CMK (cell line): ENCODE measurements at places on chromosomes 5 and 9.

- DNase-seq = no peak
Observed at GRCh38 chr9:20597862-20598261, 24.4 kb downstream of the MLLT3 start.

DNA sequence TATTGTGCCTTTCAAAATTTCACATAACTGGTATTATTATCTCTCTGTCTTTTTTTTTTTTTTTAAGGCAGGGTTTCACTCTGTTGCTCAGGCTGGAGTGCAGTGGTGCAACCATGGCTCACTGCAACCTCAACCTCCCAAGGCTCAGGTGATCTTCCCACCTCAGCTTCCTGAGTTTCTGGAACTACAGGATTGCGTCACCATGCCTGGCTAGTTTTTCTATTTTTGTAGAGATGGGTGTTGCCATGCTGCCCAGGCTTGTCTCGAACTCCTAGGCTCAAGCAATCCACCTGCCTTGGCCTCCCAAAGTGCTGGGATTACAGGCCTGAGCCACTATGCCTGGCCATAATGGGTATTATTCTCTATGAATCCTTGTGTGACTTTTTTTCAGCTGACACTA, 402.3 kb upstream of the SMARCA2 start:
- no peak for DNase-seq

- no peak for DNase-seq
Observed at GRCh38 chr5:146051678-146052077, 53.7 kb downstream of the PLAC8L1 start.

GRCh38 chr9:117344892-117345660, 69.8 kb downstream of the ASTN2 start:
- DNase-seq = no peak

GRCh38 chr5:117077142-117077541, 502.5 kb upstream of the SEMA6A start:
- no peak for DNase-seq

DNA sequence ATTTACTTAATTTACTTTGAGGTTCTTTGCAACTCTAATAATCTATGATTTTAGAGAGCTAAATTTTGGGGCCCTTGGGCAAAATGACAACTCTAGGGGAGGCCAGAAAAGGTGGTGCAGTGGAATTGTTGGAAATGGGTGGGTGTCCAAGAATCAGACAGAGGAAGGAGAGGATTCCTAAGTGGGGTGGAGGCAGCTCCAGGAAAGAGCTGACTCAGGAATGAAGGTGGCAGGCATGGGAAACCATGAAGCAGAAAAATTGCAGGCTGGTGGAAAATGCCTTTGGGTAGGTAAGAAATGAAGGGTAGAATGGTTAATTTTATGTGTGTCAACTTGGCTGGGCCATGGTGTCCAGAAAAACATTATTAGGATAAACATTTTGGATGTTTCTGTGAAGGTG, 248.5 kb upstream of the TUT7 start:
- no peak for DNase-seq

DNA sequence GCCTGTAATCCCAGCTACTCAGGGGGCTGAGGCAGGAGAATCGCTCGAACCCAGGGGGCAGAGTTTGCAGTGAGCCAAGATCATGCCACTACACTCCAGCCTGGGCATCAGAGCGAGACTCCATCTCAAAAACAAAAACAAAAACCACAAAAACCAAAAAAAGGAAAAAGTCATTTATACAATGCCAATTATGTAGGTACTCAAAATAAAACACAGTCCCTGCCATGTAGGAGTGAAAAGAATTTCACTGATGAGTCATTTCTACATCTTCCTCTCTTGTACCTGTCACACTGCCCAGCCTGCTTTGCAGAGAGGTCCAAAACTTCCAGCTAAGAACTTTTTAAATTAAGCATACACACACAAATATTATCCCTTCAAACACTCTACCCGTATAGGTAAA, 215.8 kb downstream of the EPB41L4A start:
- no peak for DNase-seq

- no peak for DNase-seq
Observed at GRCh38 chr9:114088571-114089170, 10.4 kb downstream of the KIF12 start.

DNA sequence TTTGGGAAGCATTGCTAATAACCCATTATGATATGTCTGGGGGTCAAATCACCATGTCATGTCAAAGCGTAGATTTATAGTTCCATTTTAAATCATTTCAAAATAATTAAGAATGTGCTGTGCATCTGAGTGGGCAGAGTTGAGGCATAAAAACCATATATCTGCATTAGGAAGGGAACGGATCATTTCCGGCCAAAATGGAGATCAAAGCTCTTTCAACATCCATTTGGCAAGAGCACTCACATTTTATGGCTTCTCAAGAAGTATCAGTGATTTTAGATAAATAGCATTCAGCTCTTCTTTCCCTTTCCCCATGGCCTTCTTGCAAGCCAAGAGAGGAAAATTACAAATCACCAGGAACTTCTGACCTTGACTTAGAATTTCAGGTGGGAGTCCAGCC, 89.9 kb downstream of the HSPA4 start:
- DNase-seq = no peak

GRCh38 chr9:33230756-33231622, 9.0 kb upstream of the SPINK4 start:
- no peak for DNase-seq

DNA sequence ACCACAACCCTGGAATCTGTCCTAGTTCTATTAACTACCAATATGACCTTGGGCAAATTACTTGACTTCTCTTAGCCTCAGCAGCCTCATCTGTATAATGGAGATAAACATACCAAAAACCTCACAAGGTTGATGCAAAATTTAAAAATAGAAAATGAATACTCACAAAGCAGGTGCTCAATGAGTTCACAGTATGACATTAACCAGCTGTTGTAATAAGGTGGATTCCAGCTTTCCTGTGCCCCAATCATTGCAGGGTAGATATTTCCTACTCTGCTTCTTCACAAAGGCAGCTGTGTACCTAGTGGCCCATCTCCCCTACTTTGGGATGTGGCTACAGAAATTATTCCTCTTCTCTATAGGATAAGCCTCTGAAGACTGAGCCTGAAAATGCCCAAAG, 8.8 kb downstream of the HTR4 start:
- no peak for DNase-seq

GRCh38 chr5:170183816-170184687, 48.7 kb upstream of the C5orf58 start:
- DNase-seq = peak; percentile 11

DNA sequence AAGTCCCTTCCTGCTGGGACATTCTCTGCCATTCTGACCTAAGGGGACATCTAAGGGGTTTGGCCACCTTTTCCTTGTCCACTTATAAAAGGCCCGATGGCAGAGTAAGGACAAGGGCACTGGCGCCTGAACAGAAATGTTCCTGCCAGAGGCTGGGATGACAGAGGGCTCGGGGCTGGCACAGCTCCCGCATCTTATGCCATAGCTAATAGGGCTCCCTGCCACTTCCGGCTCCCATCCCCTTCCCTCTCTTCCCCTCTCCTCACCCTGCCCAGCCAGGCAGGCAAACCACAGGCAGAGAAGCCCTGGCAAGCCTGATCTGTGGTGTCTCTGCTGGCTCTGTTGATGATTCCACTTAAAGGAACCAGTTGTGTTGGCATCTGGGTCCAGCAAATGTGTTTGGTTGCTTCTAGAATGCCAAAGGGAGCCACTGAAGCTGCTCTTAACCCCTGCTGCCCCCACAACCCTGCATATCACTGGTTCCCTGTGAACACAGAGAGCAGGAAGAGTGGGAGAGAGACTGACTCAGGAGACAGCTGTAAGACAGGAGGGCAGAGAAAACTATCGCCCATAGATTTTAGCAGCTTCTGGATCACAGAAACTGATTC, 18.4 kb upstream of the ADRA1B start:
- no peak for DNase-seq

- no peak for DNase-seq
Observed at GRCh38 chr5:138737494-138738265, 15.5 kb upstream of the CTNNA1 start.

DNA sequence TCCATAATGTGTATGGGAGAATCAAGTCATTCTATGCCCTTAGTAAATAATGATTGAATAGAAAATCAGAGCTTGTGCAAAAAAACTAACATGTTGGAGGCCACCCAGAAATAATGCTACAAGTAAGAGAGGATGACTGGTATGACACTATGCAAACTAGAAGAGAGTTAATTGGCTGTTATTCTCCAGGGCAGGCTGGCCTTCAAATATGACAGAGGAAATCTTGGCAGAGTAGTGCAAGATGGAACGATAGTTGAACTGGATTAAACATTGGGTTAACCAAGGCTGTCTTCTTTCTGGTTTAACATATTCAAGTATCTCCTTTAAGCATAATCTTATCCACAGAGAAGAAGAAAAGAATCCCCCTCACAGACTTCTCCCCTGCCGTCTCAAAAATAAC, 196.1 kb downstream of the MPDZ start:
- DNase-seq = no peak

DNA sequence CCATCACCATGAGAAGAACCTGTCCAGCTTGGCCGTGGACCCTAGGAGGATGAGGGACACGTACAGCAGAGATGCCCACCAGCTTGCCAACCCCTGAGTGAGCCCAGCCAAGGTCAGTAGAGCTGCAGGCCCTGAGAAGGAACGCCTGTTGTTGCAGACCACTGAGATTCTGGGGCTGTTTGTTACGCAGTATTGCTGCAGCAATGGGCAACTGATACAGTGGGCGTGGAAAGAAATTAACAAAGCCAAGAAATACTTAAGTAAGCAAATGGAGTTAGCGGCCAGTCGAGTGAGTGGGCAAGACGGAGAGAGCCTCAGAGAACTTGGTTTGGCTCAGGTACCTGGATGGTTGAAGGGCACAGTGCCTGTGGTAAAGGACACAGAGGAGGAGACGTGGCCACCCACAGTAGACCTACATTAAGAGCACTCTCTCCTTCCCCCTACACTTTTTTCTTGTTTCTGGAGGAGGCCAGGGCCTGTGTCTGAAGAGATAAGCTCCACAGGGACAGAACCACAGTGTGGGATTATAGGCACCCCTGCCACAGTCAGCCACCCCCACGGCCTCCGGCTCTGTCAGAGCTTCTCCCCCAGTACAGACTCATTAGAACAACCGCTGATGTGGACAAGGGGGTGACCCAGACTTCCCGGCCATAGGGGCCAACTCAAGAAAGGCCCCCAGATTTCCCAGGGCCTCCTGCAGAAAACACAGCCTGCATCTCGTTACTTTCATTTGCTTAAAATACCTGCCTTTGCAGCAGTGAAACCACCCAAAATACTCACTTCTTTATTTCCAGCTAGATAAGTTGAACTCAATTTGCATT, 40.1 kb upstream of the GRHPR start:
- no peak for DNase-seq

- no peak for DNase-seq
Observed at GRCh38 chr5:91177639-91178038, 205.5 kb downstream of the ARRDC3 start.

DNA sequence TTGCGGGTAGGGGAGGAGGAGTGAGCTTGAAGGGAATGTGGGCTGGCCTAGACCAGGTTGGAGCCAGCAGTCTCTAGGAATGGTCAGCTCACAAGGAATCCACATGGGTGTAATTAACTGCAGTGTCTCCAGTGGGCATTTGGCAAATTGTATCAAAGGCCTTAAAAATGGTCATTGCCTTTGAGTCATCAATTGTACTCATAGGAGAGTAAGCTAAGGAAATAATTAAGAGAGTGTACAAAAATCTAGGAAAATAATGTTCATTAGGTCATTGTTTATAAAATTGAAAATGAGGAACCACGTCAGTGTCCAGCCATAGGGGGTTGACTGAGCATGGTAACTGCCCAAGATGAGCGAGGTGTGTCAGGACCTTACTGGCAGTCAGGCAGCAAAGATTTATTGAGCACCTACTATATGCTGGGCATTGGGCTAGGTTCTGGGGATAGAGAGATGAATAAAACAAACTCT, 29.8 kb upstream of the RPL26L1 start:
- DNase-seq = no peak

GRCh38 chr5:39302472-39302871, 61.8 kb downstream of the C9 start:
- DNase-seq = no peak

GRCh38 chr5:168408561-168409305, 77.5 kb upstream of the RARS1 start:
- no peak for DNase-seq

GRCh38 chr5:116859666-116860320, 285.2 kb upstream of the SEMA6A start:
- no peak for DNase-seq

- DNase-seq = no peak
Observed at GRCh38 chr9:93308158-93308602, 124.2 kb downstream of the WNK2 start.

GRCh38 chr5:115657881-115658233, 32.0 kb upstream of the TMED7 start:
- DNase-seq = no peak

- DNase-seq = no peak
Observed at GRCh38 chr5:169716287-169716686, 79.2 kb downstream of the DOCK2 start.

- no peak for DNase-seq
Observed at GRCh38 chr5:124927735-124928134, 181.3 kb upstream of the ZNF608 start.

- DNase-seq = no peak
Observed at GRCh38 chr5:36985387-36985786, 108.8 kb downstream of the NIPBL start.

GRCh38 chr5:81717860-81718259, 33.0 kb downstream of the SSBP2 start:
- DNase-seq = no peak

- DNase-seq = no peak
Observed at GRCh38 chr5:180596115-180596667, 4.9 kb upstream of the SCGB3A1 start.

- no peak for DNase-seq
Observed at GRCh38 chr9:13513716-13514444, 234.4 kb upstream of the MPDZ start.

DNA sequence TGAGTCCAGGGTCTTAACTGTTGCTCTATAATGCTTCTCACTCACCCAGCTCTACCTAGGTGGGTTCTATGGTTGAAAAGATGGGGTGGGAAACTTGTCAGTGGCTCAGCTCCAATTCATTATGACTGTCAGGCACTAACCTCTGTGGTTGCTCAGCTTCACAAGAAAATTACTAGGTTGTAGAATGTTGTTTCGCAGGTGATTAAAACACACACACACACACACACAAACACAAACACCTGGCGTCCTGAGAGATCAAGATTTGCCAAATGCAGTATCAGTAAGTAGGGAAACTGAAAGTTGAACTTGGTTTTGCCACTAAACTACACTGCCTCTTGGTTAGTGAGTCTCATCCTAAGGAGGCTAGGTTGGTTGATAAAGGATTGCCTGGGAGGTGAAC, 2.8 kb downstream of the MCCC2 start:
- no peak for DNase-seq

GRCh38 chr5:43244823-43245565, 53.0 kb downstream of the NIM1K start:
- no peak for DNase-seq

GRCh38 chr5:81486711-81487110, 92.8 kb upstream of the ACOT12 start:
- no peak for DNase-seq

GRCh38 chr9:120891884-120892747, 15.1 kb upstream of the PHF19 start:
- DNase-seq = no peak

- DNase-seq = no peak
Observed at GRCh38 chr5:171310212-171310818, 1.3 kb downstream of the TLX3 start.

GRCh38 chr5:173103411-173103810, 40.9 kb upstream of the BNIP1 start:
- DNase-seq = no peak
